Stimulated activated CD8-positive, alpha-beta memory T cell treated with anti-CD3 and anti-CD28 coated beads, Interleukin-7, amount 100 ng/mL, for 1 hour (primary cell): ENCODE measurements at places on chromosomes 13 and 19.

DNA sequence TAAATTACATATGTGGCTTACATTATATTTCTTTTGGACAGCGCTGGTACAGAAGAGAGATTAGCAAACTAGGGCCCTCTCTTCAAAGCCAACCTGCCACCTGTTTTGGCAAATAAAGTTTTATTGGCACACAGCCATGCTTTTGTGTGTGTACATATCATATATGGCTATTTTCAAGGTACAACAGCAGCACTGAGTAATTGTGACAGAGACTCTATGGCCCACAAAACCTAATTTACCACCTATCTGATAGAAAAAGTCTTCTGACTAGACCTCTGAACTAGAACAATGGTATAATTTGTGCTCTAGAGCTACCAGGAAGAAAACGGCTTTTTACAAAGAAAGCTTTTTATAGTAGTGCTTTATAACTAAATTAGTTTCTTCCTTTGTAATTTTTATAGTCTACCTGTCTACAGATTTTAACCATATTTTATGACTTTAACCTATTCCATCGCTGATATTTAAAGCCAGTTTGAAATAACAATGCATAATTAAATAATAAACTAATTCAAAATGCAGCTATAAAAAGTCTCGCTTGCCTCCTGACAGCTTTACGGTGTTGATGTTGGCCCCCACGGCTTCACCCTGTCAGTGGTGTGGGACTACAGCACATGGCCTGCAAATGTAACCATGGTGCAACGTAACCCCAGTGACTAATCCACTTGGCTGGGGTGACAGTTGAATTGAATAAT, 17.7 kb upstream of the DPY19L3 start:
- no peak for DNase-seq

GRCh38 chr13:97107815-97108529, 113.7 kb upstream of the OXGR1 start:
- no peak for DNase-seq

- no peak for DNase-seq
Observed at GRCh38 chr13:30697996-30698401, 37.3 kb upstream of the ALOX5AP start.

- no peak for DNase-seq
Observed at GRCh38 chr13:99227909-99228688, 27.4 kb downstream of the UBAC2 start.

- no peak for DNase-seq
Observed at GRCh38 chr13:23268441-23268840, 87.7 kb downstream of the SGCG start.

DNA sequence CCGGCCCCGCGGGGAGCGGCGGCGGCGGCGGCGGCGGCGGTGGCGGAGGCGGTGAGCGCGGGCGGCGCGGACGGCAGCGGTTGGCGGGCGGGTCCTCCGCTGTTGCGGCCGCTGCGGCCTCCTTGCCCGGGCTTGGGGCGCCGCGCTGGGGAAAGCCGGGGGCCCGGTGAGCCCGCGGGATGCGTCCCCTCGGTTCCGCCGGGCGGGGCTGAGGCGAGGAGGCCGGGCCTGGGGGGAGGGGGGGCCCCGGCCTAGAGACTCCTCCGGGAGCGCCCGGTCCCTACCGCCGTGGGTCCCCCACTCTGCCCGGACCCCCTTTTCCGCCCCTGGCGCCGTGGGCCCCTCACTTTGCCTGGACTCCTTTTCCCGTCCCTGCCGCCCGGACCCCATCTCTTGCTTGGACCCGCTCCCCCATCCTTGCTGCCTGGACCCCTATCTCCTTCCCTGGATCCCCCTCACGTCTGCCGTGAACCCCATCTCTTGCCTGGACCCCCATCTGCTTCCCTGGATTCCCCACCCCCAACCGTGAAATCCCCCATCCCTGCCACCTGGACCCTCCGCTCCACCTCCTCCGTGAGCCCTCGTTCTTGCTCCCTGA, 28.6 kb upstream of the NDUFS7 start:
- no peak for DNase-seq

- no peak for DNase-seq
Observed at GRCh38 chr13:39952249-39953233, 297.1 kb downstream of the COG6 start.

- no peak for DNase-seq
Observed at GRCh38 chr19:16018106-16018755, 58.1 kb upstream of the TPM4 start.

DNA sequence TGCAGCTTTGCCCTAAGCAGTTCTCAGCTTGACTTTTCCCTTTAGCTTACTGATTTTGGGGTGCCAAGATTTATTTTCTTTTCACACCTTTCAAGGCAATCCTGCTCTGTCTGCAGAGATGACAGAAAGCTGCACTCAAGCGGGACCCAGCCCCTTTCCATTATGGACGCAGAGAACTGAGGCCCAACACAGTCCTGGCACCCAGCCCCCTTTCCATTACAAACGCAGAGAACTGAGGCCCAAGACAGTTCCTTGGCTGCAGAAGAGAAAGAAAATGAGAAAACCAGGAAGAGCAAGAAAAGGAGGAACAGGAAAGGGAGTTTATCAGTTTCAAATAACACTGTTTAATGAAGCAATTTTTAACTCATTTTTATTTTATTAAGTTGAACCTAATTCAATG, 36.8 kb upstream of the ATP11A start:
- no peak for DNase-seq

DNA sequence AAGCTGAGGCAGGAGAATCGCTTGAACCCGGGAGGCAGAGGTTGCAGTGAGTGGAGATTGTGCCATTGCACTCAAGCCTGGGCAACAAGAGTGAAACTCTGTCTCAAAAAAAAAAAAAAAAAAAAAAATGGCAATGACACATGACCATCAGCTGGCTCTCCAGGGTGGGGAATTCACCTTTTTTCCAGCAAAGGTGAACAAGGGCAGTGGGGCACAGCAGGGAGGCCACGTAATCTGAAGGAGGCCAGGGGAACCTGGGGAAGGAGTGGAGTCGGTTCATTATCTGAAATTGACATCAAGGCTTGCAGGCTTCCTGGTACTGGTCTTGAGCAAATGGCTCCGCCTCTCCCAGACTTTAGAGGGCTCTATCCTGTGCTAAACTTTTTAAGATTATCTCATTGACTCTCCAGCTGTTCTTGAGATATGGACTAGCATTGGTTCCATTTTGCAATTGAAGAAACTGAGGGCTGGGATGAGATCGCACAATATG, 28.1 kb downstream of the KEAP1 start:
- DNase-seq: no peak
